ENCODE measurements at places on chromosomes 2 and 18. TPM values are rescaled to one million over a fixed set of nuclear protein-coding genes. Genes with fewer than 3 reads are reported as not detected.

DNA sequence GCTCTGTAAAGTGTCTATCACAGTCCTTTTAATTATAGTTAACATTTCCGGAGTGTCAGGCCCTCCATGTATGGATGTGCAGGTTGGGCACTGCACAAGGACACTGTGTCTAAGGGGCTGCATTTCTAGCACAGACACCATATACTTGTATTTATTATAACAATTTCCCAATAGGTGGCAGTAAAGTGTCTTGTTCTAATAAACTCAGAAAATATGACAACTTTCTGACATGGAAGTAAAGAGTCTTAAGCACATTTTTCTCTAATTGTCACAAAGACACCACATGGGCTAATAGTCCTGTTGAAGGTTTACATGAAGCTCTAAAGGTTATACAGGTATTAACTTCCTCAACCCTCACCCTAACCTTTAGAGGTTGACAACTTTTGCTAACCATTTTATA is 156.6 kb downstream of the DYSF start:
- no peak for DNase-seq

DNA sequence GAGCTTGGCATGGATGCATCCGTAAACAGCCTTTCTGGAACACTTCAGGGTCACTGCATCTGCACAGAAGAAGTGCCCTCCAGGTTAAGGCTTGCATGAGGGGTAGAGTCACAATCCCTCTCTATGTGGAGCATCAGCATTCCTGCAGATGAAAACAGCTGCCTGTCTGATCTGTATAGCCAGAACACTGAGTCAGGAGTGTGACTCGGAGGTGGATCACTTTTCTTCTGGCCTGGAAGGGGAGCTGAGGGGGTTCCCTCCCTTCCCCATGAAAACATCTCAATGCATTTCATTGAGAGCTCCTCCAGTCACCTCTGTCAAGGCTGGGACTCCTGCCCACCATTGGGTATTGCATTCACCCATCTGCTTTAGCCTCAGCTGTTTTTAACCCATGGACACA is 72.5 kb upstream of the SERPINE2 start:
- no peak for DNase-seq

DNA sequence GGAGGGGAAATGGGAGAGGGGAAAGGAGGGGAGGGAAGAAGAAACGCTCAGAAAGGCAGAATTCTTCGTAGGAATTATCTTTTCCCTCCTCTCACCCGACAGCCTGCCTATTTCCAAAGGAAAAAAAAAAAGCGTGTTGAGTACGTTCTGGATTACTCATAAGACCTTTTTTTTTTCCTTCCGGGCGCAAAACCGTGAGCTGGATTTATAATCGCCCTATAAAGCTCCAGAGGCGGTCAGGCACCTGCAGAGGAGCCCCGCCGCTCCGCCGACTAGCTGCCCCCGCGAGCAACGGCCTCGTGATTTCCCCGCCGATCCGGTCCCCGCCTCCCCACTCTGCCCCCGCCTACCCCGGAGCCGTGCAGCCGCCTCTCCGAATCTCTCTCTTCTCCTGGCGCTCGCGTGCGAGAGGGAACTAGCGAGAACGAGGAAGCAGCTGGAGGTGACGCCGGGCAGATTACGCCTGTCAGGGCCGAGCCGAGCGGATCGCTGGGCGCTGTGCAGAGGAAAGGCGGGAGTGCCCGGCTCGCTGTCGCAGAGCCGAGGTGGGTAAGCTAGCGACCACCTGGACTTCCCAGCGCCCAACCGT is at the start of gene GAD1:
Gene GAD1 (plus strand): TSS at position 384 of the 589 bp plus-strand sequence. CDS start 1,705 bp downstream, outside the sequence.
- DNase-seq: no peak

GRCh38 chr2:8598295-8599165 is 83.3 kb upstream of the ID2 start:
- no peak for DNase-seq

- DNase-seq: no peak
Observed at GRCh38 chr2:11132036-11132671, 23.1 kb upstream of the SLC66A3 start.

DNA sequence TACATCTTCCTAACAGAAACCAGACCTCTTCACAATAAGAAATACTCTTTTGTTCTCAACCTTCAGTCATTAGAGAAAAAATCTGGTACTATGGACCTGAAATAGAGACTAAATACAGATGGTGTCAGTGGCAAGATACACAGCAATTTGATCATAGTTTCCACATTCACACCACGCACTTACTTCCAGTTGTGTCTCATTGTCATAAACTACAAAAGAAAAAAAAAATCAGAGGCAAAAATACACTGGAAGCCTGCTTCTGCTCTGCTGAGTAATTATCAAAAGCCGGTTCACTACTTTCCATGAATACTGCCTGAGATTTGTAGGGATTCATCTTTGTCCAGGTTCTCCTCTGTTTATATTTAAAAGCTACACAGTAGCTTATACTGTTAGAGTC is 182.6 kb downstream of the PID1 start:
- DNase-seq: no peak

- DNase-seq: no peak
Observed at GRCh38 chr2:15303874-15304273, 257.3 kb downstream of the NBAS start.

GRCh38 chr2:138433995-138434951 is 67.3 kb upstream of the SPOPL start:
- DNase-seq: no peak

DNA sequence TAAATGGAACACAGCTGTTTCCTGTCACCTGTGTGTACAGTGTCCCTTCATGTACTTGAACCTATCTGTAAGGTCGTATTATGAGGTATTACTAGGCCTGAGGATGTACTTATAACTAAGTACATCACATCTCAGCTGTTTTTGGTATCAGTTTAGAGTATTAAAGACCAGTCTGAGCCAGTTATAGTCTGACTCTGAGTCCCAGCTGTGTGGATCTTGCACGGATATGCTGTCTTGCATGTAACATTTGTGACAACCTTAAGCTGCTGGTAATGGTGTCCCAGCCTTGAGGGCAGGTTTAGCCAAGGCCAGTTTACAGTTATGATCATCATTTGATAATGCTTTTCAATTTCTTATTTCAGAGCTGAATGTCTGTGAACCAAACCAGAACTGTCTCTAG is 496.3 kb downstream of the SLC4A3 start:
- no peak for DNase-seq

- no peak for DNase-seq
Observed at GRCh38 chr2:64036034-64036705, 16.9 kb upstream of the VPS54 start.

DNA sequence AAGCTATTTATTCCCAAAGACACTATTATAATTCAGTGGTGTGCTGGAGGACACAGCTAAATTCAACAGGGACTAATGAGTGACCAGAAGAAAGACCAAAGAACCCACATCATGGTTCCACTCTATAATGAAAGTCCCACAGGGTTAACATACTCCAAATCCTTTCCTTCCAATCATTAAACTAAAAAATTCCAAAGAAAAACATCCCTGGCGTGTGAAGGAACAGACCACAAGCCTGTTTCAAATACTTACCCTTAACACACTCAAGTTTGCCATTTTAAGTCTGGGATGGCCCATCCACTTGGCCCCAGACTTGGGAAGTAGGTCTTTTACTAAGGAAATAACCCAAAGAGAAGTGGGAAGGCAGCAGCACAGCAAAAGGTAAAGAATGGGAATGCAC is 150.1 kb upstream of the CCDC150 start:
- no peak for DNase-seq

DNA sequence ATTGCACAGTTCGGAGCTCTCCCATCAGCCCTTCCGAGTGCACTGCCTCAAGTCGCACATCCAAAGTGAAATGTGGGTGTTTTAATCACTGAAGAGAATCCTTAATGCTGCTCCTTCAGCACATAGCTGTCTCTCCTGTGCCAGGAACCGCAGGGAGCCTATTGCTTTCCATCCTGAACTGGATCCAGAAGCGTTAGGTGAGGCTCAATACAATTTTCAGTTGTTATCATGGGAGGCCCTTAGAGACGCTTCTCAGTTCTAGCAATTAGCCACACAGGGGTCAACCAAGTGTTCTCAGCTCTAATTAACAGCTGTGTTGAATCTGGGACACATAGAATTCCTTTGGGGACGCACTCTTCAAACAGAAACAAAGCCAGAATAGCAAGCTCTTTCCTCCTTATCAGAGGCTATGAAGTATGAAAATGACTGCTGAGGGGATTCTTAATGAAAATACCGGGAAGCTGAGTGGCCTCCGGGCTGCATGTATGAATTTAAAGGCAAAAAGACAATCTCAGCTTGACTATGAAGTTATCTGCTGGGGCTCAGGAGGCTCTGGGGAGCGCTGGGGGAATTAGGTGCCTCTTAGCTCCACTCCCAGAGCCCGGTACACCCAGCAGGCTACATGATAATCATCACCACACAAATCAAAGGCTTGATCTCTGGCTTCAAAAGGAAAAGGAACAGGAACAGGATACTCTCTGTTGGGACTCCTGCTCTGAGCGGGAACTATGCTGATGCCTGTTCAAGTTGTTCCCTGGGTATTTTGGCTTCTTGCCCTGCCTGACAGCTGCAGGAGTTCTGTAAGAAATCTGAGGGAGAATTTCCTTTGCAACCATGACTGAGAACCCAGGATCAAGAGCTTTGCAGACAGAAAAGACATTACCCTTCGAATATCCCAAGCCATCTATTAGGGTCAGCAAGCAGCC is 55.4 kb upstream of the NCOA1 start:
- DNase-seq: no peak

DNA sequence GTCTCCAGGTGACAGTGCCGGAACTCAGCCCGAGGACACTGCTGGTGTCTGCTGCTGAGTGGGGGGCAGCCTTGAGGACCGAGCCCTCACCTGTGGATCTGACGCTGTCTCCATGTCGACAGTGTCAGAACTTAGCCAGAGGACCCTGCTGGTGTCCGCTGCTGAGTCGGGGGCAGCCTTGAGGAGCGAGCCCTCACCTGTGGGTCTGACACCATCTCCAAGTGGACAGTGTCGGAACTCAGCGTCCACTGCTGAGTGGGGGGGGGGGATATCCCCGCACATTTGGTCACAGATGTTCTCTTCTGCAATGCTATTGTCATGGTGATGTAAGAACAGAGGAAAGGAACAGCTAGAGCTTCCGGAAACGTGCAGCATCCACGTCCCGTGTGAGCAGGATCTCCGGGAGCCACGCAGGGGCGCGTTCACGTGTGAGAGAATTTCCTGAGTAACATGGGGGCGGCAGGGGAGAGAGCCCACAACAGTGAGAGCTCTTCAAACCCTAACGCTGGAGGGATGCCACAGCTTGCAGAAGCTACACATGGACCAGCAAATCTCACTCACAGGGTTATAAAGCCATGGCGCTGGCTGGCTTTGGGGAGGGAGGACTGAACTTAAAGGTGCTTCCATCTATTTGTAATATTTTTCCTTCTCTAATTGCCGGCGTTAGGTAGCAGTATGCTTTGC is 250.7 kb upstream of the SALL3 start:
- DNase-seq: no peak

GRCh38 chr2:222049946-222050345 is 248.9 kb downstream of the PAX3 start:
- no peak for DNase-seq

- DNase-seq: no peak
Observed at GRCh38 chr2:209383212-209383611, 40.6 kb upstream of the MAP2 start.

GRCh38 chr18:63107931-63108330 is 211.6 kb downstream of the BCL2 start:
- no peak for DNase-seq

DNA sequence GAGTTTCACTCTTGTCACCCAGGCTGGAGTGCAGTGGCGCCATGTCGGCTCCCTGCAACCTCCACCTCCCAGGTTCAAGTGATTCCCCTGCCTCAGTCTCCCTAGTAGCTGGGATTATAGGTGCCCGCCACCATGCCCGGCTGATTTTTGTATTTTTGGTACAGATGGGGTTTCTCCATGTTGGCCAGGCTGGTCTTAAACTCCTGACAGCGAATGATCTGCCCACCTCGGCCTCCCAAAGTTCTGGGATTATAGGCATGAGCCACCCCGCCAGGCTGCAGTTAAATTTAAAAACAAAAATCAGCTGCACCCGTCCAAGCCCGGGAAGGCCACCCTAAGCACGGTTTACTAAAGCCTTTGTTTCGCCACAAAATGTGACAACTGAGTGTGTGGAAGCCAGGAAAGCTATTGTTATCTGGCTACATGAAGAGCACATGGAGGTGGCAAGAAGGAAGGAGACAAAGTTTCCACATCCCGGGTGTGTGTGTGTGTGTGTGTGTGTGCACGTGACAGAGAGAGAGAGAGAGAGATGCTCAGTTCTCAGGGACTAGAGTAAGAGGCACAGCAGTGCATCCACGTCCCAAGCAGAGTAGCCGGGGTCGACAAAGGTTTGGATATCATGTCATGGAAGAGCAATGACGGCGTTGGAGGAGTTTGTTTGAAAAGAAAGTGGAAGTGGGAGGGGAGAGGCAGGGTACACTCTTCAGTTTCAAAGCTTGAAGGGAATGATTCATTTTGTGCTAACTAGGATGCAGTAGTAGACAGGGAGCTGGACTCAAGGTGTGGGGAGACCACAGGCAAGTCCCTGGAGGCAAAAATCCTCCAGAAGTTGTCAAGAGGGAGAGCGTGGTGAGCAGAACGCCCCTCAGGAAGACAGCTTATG is 20.1 kb downstream of the INPP5D start:
- DNase-seq: no peak

DNA sequence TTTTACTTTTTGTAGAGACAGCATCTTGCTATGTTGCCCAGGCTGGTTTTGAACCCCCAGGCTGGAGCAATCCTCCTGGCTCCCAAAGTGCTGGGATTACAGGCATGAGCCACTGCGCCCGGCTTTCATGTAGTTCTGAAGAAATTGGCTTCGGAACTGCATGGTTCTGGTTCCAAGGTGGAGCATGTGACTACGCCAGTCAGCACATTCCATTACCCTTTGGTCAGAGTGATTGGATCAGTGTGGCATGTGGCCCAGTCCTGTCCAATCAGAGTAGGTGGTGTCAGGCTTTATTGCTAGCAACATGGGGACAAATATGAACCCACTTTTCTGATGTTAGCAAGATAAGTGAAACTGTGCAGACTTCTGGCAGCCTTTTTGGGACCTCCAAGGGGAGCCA is 16.3 kb upstream of the ATOH8 start:
- DNase-seq: no peak

- no peak for DNase-seq
Observed at GRCh38 chr18:74715865-74716712, 118.4 kb downstream of the ZNF407 start.

- no peak for DNase-seq
Observed at GRCh38 chr2:28175028-28175427, 217.6 kb upstream of the FOSL2 start.

- no peak for DNase-seq
Observed at GRCh38 chr18:57325491-57326166, 26.7 kb upstream of the ST8SIA3 start.

- no peak for DNase-seq
Observed at GRCh38 chr2:42964439-42965083, 172.2 kb upstream of the HAAO start.

The CCDC74B gene
- total RNA-seq: 0.99 TPM

The KATNAL2 gene
- 0.97 TPM for total RNA-seq

The IL1B gene
- 61.2 TPM for total RNA-seq

The UGT1A1 gene
- total RNA-seq: not detected

The HOXD13 gene
- total RNA-seq: not detected

The FSHR gene
- total RNA-seq: not detected

The NAB1 gene
- total RNA-seq: 22.0 TPM

The SUCLG1 gene
- 51.1 TPM for total RNA-seq

The GAREM2 gene
- total RNA-seq: 3.6 TPM

The UGT1A4 gene
- not detected for total RNA-seq

The SERPINB3 gene
- total RNA-seq: not detected

The NABP1 gene
- 61.9 TPM for total RNA-seq

Data from T-helper 17 cell (primary cell).